ENCODE measurements at places on chromosomes 6 and 20. TPM values are rescaled to one million over a fixed set of nuclear protein-coding genes. Genes with fewer than 3 reads are reported as not detected.

Gene NRSN1
- total RNA-seq = 0.29 TPM

Gene ELOVL4
- not detected for total RNA-seq

Gene HLA-DQA1
- total RNA-seq = not detected

Gene SNRPB
- 46.4 TPM for total RNA-seq

Gene SLC26A8
- not detected for total RNA-seq

Gene OPRL1
- total RNA-seq = not detected

Gene FAXC
- 186 TPM for total RNA-seq

Gene ADGRF4
- total RNA-seq = not detected

Gene MYB
- total RNA-seq = 8.3 TPM

Gene WFDC10B
- not detected for total RNA-seq

Gene MMP24
- total RNA-seq = 2.7 TPM

Gene ADGRB3
- total RNA-seq = 1.6 TPM

Gene MUC21
- not detected for total RNA-seq

Gene PPIL6
- not detected for total RNA-seq

Gene SIRPD
- total RNA-seq = 0.45 TPM

Gene HLA-DMB
- 9.9 TPM for total RNA-seq

Gene REM1
- total RNA-seq = 1.6 TPM

Gene NKX2-4
- total RNA-seq = not detected

Gene ECT2L
- total RNA-seq = not detected

Gene VPS52
- total RNA-seq = 86.9 TPM

Gene EHMT2
- 44.6 TPM for total RNA-seq

Gene C6orf52
- not detected for total RNA-seq

Gene C20orf144
- total RNA-seq = not detected

Gene MRAP2
- 20.2 TPM for total RNA-seq

Gene NMBR
- total RNA-seq = not detected

Gene BPI
- not detected for total RNA-seq

Gene IP6K3
- total RNA-seq = 0.58 TPM

Gene OR2H1
- total RNA-seq = not detected

Gene GFOD1
- total RNA-seq = 29.4 TPM

Gene NUP43
- 1.2 TPM for total RNA-seq

Measured in stomach (tissue), 19 donors.